ENCODE measurements at places on chromosomes 5 and 9.

GRCh38 chr9:130405657-130406257, 39.0 kb upstream of the ASS1 start:
- DNase-seq = no peak

DNA sequence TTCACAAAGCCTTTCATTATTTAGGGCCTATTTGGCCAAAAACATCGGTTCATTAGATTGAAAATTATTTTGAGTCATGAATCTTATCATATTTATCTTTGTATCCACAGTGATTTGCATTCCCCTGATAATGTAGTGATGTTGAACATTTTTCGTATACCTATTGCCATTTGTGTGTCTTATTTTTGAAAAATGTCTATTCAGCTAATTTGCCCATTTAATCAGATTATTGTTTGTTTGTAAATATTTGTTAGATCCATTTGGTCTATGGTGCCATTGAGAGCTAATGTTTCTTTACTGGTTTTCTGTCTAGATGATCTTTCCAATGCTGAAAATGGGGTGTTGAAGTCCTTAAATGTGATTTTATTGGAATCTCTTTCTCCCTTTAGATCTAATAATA, 439.2 kb upstream of the TYRP1 start:
- no peak for DNase-seq

DNA sequence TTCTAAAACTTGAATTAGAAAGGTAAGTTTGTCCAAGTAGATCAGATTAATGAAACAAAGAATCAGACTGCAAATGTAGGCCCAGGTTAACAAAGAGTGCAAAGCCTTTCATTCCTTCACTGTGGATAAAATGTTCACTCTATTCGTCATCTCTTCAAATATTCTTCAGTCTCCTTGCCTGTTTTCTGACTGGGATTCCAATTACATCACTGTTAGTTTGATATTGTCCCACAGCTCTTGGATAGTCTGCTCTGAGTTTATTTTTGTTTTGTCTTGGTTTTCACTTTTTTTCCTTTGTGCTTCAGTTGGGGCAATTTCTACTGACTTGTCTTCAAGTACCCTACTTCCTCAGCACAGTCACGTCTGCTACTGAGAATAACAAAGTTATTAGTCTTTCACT, 38.5 kb upstream of the GZMA start:
- no peak for DNase-seq

GRCh38 chr5:151700820-151701219, 14.1 kb upstream of the SPARC start:
- no peak for DNase-seq

DNA sequence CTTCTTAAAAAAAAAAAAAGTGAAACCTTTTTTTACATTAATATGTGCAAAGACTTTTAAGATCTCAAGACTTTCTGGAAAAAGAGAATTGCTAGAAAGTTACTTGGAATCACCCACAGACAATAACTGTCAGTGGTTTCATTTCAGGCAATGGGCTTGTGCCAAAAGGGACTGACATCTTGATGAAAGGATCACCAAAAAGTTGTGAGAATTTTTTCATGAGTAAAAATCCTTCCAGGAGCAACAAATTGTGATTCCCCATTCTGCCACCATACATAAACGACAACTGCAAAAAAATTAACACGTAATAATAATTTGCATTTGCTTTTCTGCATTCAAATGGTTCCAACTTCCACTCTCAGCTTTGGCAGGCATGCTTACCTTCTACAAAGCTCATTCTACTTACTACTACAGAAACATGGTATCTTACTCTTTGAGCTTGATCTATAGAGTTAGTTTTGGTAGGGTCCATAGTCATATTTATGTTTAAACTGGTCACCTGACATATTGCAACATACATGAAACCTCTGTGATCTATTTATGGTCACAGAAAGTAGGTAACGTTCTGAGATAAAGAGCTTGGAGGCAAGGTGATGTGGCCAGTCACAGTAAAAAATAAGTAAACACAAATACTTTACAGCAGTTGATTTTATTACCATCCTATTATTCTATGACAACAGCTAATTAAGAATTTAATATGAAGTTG, 3.0 kb downstream of the NREP start:
- no peak for DNase-seq

DNA sequence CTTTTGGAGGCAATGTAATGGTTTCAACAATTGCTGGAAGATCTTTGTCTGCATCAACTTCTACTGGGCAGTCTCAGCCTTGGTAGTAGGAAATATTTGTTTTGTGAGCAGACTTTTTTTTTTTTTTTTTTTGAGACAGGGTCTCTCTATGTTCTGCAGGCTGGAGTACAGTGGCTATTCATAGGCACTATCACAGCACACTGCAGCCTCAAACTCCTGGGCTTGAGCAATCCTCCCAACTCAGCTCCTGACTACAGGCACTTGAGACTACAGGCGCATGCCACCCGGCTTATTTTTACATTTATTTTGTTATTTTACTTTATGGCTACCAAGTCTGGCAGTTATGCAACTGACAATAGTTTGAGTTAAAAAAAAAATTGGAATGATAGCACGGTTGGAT, 187.3 kb downstream of the SNX18 start:
- DNase-seq = no peak

DNA sequence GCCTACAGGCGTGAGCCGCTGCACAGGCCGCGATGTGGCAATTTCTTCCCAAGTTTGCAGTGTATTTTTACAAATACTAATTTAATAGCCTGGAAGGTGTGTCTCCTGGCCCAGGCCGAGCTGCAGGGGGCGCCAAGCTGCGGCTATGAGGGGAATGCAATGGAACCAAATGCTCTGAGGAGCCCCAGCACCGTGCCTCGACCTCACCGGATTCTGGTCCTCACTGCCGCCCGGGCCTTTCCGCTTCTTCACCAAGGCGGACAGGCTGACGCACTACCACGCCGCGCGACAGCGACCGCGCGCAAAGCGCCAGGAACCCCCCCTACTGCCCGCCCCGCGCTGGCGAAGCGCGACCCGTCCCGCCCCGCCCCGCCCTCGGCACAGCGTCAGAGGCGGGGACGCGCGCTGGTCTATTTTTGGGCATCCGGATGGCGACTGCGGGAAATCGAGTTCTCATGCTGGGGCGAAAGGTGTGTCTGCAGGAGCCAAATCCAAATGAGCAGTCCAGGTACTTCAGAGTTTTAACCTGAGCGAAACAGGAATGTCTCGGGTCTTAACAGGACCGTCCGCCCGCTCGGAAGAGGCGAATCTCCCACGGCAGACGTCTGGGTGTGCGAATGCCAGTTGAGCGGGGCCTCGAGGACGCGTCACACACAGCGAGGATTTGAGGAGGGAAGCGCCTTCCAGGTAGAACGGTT, 31.7 kb upstream of the PRXL2C start:
- peak; percentile 67 for DNase-seq

DNA sequence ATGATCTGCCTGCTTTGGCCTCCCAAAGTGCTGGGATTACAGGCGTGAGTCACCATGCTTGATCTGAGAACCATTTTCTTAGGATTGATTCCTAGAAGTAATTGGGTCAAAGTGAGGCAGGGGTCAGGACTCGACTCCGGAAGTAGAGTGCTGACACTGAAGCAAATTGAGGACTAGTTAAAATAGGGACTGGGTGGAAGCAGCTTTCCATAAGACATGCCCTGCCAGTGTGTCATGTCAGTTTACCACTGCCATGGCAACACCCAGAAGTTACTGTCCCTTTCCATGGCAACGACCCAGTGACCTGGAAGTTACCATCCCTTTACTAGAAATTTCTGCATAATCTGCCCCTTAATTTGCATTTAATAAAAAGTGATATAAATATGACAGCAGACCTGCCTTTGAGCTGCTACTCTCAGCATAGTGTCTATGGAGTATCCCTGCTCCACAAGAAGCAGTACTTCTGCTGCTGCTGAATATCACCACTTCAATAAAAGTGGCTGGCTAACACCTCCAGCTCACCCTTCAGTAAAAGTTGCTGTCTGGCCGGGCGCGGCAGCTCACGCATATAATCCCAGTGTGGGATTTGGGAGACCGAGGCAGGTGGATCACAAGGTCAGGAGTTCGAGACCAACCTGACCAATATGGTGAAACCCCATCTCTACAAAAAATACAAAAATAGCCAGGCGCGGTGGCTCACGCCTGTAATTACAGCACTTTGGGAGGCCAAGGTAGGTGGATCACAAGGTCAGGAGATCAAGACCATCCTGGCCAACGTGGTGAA, 47.8 kb upstream of the JADE2 start:
- peak; percentile 27 for DNase-seq

- DNase-seq = no peak
Observed at GRCh38 chr9:109440117-109440515, 58.0 kb downstream of the PTPN3 start.

GRCh38 chr5:138736293-138736692, 16.9 kb upstream of the CTNNA1 start:
- DNase-seq = no peak

DNA sequence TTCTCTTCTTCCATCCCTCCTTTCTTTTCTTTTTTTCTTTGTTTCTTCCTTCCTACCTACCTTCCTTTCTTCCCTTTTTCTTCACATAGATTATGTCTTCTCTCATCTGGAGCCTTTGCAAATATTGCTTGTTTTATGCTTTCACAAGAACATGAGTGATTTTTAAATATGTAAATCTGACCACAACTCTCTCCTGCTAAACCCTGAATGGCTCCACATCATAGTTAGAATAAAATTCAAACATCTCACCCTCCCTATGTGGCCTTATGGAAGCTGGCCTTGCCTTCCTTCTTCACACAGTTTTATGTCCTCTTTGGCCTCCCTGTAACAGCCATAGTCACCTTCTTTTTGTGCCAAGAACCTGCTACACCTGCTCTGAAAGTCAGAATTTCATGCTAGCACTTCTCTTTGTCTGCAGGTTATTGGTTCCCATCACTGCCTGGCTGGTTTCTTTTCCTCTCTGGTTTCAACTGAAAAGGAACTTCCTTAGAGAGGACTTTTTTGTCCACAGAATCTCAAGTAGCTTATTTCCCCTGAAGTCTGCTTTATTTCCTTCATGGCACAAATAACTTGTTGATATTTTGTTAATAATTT, 114.3 kb upstream of the TNC start:
- DNase-seq = no peak

DNA sequence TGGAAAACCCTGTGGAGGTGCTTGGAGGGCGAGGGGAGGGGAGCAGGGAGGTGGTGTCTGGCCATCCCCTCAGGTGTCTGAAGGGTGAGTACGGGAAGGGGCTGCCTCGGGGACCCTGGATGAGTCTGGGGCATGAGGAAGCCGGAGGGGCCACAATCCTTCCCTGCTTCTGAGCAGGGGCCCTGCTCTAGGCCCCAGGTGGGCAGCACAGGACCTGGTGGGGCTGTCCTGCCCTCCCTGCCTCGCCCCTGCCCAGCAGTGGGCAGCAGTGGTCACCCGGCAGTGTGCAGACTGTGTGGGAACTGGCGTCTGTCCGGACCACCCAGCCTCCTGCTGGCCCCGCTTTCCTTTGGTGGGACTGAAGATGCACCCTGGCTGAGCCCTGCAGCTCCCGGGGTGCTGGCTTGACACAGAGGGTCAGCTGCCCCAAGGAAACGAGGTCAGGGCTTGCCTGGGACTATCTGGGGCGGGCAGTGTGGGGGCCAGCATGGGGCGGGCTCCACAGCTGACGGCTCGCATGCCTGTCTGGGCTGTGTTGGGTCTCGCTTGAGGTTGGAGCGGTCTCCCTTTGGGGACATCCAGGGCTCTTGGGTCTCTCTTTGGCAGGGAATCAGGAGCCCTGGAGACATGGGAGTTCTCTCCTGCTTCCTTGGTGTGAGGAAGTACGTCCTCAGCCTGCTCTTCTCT, 26.1 kb downstream of the RXRA start:
- DNase-seq = no peak

DNA sequence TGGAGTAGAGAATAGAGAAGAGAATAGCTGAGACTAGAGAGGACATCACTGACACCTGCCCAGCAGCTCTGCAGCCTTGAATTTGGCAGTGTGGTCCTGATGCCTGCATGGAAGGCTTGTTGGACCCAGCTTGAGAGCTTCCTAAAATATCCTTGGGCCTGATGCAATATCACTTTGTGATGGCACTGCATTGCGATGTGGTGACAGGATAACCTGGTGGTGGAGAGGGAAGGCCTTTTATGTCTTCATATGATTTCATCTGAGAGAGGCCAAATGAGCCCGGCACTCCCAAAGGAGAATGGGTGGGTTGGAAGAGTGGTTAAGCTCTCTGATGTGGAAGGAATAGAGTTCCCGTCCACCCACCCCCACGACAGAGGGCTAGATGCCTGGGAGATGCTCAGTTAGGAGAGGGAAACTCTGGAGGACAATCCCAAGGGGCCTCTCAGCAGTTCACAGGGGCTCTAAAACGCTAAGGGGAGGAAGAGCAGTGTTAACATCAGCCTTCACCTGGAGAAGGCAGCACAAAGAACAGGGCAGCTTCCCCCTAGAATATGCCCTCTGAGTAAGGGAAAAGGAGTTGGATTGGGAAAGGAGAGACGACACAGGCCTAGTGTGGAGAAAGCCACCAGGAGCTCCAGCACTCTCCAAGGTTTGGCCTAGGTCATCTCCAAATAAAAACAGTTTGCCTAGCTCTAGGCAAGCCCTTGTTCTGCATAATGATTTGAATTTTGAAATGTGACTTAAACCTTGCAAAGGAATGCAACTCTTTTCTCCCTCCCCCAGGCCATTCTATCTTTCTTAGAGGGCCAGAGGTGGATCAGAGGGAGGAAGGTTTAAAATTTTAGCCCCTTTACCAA, 99.8 kb upstream of the SSBP2 start:
- no peak for DNase-seq

GRCh38 chr9:101639785-101640665, 45.3 kb upstream of the PPP3R2 start:
- DNase-seq = no peak

- DNase-seq = peak; percentile 76
Observed at GRCh38 chr9:14198841-14199455, 115.0 kb downstream of the NFIB start.

- no peak for DNase-seq
Observed at GRCh38 chr5:80937584-80938356, 22.4 kb upstream of the RASGRF2 start.

DNA sequence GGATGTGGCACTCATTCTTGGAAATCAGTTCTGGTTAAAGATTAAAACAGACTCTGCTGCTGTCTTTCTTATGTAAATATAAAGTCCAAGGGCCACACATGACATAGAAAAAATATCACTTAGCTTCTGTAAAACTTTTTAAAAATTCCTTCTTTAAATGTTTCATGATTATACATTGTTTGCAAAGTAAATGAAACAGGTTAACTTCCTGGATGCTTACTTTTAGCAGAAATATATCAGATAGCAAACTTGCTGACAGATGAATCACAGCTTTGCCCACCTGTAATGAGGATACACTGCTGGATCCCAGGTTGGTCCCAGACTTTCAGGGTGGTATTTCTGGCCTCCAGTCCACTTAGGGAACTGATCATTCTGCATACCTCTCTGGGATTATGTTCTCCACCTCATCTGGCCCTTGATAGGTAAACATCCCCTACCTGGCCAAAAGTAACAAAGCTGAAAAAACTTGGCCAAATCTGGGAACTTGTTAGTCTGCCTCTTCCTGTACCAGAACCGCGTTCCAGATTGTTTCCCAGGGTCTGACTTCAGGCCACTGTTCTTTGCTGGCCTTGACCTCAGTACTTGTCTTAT, 340.5 kb downstream of the ADGRV1 start:
- no peak for DNase-seq

DNA sequence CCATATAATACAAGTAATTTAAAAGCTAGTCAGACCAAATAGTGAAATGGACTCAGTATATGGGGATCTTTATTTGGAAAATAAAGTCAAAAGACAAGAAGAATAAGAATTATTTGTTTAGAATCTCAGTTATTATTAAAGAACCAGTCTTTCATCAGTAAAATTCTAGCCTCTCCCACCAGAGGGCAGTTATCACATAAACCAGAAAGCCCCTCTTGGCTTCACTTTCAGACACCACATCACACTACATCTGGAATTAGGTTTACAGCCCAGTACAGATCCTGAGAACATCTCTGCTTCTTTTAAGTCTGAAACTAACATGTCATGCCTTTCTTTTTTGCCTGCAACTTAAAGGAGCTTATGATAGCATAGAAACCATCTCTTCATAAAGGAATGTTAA, 12.2 kb upstream of the HSPB3 start:
- DNase-seq = peak; percentile 2
